ENCODE measurements at places on chromosomes 7 and 10.

DNA sequence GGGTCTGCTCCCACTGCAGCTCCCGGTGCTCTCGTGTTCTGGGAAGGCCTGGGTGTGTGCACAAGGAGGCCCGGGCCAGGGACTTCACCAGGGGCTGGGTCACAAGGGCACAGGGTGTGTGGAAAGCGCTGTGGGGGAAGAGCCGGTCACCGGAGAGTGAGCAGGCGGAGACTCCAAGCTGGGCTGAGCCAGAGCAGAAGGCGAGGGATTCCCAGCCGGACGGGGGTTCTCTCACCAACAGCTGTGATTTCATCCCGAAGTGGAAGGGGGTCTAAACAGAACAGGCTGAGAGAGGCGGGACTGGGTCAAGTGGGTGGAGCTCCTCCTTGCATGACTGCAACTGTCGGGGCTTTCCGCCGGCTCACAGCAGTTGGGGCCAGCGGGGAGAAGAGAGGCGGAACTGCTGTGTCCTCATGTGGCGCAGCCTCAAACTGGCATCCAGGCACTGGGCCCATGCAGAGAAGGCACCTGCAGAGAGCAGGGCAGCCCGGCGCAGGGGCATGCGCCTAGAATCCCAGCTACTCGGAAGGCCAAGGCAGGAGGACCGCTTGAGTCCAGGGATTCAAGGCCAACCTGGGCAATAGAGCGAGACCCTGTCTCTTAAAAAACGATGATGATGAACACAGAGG is 7.6 kb upstream of the ORAI2 start:
- DNase-seq: no peak

GRCh38 chr7:152369518-152369917 is 66.3 kb downstream of the KMT2C start:
- no peak for DNase-seq

- no peak for DNase-seq
These were observed 34.3 kb upstream of the CACNA2D1 start for GRCh38 chr7:82477733-82478515.

DNA sequence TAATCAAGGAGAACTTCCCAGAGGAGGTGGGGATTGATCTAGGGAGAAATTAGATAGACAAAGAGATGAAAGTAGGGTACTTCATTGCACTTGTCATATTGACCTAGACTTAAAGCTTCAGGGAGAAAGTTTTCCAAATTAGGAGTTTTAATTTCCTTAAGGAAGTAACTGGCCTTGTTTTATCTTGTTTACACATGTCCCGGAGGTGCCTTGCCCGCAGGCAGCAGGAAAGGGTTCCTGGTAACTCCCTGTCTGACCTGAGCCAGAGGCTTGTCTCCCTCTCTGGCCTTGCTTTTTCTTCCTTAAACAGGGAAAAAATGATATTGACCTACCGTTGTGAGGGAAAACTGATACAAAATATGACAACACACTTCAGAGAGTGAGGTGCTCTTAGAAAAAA is 181.6 kb downstream of the EVX1 start:
- DNase-seq: no peak

GRCh38 chr7:127937066-127937680 is 94.1 kb downstream of the LRRC4 start:
- DNase-seq: no peak

- DNase-seq: no peak
These were observed 92.1 kb downstream of the PIP4K2A start for GRCh38 chr10:22622242-22622806.

DNA sequence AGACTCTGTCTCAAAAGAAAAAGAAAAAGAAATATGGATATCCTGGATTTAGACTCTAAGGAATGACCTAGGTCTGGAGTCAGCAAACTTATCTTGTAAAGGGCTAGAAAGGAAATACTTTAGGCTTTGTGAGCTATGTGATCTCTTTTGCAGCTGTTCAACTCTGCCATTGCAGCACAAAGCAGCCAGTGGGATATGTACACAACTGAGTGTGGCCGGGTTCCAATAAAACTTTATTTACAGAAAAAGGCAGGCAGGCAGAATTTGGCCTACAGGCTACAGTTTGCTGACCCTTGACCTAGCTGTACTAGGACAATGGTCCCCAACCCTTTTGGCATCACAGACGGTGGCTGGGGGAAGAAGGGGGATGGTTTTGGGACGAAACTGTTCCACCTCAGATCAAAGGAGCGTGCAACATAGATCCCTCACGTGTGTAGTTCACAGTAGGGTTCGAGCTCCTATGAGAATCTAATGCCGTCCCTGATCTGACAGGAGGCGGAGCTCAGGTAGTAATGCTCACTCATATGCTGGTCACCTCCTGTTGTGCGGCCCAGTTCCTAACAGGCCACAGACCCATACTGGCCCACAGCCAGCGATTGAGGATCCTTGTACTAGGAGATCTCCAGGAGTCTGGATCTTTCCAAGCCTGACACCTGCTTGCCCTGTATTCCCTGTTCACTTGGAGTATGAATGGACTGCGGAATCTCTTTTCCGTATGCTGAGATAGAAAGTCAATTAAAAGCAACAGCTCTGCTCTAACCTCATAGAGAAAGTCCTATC is 63.0 kb downstream of the CUL1 start:
- DNase-seq: no peak

DNA sequence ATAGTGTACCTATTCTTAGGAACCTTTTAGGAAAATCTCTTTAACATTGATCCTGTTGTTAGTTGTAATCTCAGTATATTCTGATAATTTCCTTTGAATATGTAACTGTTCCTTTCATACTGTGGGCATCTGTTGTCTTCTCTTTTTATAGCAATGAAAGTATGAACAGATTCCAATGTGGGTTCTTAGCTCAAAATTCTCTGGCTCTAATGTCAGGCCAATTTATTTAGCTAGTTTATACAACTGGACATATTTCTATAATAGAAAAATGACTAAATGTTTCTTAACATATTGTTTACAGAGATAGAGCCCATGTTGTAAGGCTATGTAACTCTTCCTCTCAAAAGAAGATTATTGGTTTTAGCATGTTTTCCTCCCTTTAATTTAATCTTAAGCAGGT is 363.2 kb downstream of the AUTS2 start:
- no peak for DNase-seq

- DNase-seq: no peak
These were observed 80.6 kb upstream of the C1QL3 start for GRCh38 chr10:16602104-16602775.

- DNase-seq: no peak
These were observed 65.7 kb downstream of the CHST15 start for GRCh38 chr10:124027651-124028050.

DNA sequence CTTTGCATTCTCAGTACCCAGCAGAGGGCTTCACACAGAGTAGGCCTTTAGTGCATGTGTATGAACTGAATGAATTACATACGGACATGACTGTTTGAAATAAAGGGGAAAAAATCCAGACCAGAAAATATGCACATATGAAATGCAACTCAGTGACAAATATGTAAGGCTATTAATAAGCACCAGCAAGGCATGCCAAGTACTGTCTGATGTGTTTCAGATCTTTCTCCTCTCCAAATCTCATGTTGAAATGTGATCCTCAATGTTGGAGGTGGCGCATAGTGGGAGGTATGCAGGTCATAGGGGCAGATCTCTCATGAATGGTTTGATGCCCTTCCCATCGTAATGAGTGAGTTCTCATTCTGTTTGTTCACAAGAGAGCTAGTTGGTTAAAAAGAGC is 87.3 kb upstream of the TOMM7 start:
- DNase-seq: no peak

GRCh38 chr10:24277771-24278170 is 68.8 kb downstream of the KIAA1217 start:
- no peak for DNase-seq

GRCh38 chr10:33631991-33632390 is 297.5 kb upstream of the NRP1 start:
- DNase-seq: no peak

DNA sequence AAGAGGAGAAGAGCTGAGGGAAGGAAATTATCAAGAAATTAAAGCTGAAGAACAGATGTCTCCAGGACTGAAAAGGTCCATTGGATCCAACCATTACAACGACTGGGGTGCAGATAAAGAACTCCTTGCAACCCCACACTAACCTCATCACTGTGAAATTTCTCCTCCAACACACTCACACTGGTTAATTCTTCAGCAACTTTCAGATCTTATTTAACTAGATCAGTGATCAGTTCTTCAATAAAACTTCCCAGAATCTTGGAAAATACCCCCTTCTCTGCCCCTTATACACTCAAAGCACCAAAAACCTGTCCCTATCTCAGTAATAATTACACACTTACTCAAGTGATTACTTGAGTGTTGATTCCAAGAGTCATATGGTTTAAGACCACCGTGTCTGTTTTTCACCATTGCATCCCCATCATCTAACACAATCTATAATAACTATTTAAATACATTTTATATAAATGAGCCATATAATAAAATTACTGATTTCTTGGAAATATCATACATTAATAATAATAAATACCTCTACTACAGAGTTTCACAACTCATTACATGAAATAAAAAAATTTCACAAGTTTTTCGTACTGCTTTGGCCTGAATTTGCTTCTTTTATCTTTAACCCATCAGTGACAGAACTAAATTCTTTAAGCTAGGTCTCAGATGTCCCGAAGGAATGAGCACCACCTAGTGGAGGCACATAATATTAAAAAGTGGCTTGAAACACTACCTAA is 123.7 kb downstream of the MPP7 start:
- DNase-seq: no peak

GRCh38 chr10:49115015-49115795 is at the start of gene VSTM4:
VSTM4 (minus strand) TSS chr10:49115522; CDS start chr10:49115485, 37 bp downstream.
- no peak for DNase-seq

- no peak for DNase-seq
These were observed 17.4 kb downstream of the KLHL7 start for GRCh38 chr7:23123007-23123406.
